ENCODE measurements at places on chromosomes 3 and 15.

GRCh38 chr3:156321945-156322344 lies 201.6 kb downstream of the KCNAB1 start:
- DNase-seq = no peak

DNA sequence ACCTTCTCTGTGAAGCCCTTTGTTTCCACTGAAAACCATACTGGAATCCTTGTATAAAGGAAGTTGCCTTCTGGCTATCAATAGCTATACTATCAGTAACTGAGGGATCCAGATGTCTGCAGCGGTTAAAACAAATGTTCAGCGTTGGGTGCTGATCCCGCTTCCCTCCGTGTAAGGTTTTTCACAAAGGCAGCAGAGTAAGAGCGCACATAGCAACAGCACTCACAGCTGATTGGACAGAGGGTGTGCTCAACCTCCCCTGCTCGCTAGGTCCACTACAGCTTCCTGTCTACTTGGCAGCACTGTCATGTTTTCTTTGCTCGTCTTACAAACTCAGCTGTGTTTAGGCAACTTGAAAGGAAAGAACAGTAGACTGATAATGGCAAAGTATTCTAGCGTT lies 27.3 kb downstream of the ATOSA start:
- DNase-seq = peak; percentile 85

DNA sequence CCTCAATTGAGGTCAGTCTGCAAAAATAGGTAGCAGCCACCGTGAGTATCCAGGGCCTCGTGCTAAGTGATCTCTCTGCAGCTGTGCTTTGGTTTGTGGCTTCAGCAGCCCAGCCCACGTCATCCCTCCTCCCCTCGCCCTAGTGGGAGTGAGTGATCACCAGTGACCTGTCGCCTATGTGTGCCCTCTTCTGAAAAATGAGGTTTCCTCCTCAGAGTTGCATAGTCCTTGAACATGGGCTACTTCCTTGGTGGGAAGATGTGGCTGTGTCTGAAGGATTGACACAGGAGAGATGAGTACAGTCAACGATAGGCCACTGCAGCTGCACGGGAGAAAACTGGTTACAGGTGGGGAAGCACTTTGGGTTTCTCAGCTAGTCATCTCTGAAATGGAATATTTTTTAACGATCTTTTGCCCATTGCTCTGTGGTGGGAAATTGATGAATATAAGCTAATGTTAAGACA lies 144.8 kb upstream of the BHLHE40 start:
- no peak for DNase-seq

- no peak for DNase-seq
Observed at GRCh38 chr15:72345806-72346205, 25.8 kb upstream of the CELF6 start.

DNA sequence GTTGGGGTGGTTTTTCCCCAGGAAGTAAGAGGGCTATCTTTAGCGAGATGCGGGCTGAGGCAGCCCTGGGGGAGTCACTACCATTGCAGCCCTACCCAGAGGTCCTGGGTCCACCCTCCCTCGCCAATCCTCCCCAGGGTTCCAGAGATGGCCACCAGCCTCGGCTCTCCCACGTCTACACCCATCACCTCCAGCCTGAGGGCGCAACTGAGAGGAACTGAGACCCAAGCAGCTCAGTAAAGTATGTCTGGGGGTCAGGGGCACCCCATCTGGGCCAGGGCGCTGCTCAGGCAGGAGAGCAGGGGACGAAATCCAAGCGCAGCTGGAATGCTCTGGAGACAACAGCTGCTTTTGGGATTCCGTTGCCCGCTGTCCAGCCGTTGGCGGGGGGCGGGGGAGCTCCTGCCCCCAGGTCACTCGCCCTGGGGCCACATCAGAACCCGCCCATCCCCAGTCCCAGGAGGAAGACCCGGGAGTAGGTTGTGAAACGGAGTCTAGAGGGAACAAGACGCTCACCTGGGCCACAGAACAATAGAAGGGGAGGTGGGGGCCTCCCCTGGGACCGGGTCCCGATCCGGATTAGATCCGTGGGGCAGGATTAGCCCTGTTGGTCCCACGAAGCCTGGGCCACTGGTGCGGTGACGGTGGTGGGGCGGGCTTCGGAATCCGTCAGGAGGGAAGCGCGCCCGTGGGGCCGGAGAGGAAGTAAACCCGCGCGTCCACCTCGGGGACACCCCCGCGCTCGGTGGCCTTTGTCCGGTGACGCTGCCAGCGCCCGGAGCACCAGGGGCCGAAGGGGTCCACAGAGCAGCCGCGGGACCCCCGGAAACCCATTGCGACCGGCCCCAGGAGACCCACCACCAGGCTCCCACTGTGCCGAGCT lies 1.4 kb upstream of the NDUFAF3 start:
- DNase-seq = no peak

- no peak for DNase-seq
Observed at GRCh38 chr3:172150268-172150667, 110.9 kb downstream of the FNDC3B start.

DNA sequence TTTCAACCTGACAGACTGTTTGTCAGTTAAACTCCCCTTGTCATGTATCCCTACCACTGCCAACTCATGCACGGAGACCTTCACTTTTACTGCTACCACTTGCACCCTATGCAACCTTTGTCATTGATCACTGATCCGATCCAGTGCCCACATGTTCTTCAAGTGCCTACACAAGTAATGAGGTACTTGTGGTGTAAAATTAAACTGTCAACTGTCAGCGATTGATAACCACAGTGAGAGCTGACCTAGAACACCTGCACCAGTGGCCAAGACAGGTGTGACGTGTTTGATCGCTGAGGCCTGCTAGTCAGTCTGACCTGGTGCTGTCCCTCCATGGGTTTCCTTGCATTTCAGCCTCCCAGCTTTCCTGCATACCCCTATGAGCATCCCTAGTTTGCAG lies 55.6 kb downstream of the MECOM start:
- no peak for DNase-seq
